ENCODE measurements at places on chromosomes 2 and 18.

DNA sequence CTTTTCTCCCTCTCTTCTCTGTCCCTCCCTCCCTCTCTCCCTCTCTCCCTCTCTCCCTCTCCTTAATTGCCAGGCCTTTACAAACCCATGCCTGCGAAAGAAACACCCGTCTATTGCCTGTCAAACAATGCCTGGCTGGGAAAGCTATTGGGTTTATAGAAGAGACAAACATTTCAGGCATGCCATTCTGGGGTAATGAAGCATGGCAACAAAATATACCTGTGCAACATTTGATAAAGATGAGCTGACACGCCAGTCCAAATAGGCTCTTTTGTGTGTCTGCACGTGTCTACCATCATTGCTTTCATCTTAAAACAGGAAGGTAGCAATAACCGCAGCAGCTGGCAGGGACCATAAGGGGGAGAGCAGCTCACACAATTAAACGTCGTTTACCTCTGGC is 282.1 kb downstream of the ZNF516 start:
- DNase-seq: no peak

DNA sequence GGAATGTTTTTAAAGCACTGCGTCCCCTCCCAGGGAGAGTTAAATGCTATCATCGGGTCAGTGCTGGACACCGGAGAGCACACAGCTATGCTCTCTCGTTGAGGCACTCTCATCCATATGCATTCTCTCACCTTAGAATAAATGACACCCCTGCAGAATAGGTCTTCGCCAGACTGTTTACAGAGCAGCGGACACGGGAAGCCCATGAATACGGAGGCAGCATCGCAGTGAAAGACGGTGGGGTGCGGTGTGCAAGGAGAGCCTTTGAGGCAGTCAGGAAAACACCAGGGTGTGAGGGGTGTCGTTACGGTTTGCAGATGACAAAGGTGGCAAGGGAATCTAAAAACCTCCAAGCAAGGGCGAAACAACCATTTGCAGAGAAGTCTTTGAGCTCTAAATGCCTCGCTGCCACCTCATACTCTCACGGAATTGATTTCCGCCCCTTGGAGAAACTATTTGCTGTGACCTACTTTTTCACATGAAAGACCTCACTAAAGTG is 169.2 kb upstream of the FHL2 start:
- no peak for DNase-seq

DNA sequence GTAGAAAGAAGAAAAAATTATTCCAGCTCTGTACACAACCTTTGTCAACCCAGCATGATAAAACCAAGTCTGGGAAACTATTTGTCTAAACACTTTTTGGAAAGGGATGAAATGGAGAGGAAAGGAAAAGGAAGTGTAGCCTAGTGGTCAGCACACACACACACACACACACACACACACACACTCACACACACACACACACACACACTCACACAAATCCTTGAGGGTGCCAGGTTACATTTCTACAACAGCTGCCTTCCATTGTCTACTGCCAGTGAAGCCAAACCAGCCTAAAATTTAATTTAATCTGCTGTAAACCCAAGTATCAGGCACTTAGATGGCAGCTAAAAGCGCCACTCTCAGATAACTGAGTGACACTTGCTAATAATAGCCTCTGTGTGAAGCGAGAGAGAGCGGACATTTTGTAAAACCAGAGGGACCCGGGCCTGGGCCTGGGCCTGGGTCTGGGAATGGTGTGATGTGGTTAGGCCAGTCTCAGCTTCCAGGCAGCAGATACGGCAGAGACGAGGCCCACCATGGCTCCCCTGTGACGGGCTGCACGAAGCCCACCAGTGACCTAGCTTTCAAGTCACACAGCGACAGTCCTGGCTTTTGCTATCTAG is 32.4 kb downstream of the BCL11A start:
- no peak for DNase-seq

- DNase-seq: no peak
These were observed 38.0 kb downstream of the TSHZ1 start for GRCh38 chr18:75248426-75249174.

GRCh38 chr18:11155034-11155759 is 5.8 kb upstream of the PIEZO2 start:
- DNase-seq: no peak

DNA sequence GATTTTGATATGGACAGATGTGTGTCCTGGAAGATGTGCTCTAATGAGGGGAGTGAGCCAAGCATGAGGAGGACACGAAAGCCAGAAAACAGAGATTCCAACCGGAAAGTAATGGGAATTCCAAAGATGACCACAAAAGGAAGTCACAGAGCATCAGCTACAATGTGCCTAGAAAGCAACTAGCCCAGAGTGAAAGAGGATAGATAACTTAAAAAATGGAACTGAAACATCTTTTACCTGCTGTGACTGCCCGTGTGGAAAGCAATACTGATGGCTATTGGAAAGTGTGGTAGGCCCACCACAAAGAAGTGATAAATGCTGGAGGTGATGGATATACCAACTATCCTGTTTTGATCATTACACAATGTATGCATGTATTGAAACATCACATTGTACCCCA is 21.6 kb downstream of the DNMT3A start:
- DNase-seq: no peak

DNA sequence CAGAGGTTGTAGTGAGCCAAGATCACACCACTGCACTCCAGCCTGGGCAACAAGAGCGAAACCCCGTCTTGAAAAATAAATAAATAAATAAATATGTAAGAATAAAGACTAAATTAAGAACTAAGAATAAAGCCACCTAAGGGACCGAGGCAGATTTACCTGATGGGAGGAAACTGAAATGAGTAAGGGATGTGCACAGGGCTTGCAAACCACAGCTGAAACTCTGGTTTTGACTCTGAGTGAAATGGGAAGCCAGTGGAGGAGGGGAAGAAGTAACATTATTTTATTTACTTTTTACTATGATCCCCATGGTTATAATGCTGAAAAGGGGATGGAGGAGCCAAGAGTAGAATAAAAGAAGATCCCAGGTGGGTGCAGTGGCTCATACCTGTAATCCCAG is 107.3 kb downstream of the CABYR start:
- DNase-seq: no peak

DNA sequence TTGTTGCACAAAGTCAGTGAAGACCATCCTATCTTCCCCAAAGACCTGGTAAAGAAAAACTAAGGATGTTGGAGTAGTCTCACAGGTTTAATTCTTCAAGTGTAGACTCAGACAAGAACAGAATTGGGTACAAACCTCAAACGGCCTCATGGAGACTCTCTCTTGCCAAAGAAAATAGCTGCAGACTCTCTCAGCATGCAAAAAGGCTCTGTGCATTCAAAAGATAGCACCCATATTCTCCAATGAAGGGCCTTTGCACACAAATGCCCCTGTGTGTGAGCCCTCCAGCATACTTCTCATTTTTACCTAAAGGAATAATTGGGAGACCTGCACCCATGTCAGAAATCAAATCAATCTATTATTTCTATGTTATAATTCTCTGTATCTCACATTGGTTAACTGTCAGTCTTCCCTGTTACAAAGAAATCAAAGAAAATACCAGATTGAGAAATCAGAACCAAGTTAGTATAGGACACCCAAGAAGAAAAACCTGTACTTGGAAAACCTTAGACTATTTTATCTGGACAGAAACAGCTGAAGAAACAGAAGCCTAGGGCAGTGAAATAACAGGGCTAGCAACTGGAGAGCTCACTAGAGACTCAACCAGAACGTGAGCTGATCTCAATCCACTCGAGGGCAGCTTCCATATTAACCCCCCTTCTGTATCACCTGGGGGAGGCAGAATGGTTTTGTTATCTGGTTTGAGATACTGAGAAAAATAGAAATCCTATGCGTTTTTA is 134.7 kb upstream of the DNAJC10 start:
- DNase-seq: no peak

- DNase-seq: no peak
These were observed 42.4 kb upstream of the KDM3A start for GRCh38 chr2:86398500-86399474.

GRCh38 chr2:131493199-131493968 is 1.2 kb upstream of the MZT2A start:
- no peak for DNase-seq

DNA sequence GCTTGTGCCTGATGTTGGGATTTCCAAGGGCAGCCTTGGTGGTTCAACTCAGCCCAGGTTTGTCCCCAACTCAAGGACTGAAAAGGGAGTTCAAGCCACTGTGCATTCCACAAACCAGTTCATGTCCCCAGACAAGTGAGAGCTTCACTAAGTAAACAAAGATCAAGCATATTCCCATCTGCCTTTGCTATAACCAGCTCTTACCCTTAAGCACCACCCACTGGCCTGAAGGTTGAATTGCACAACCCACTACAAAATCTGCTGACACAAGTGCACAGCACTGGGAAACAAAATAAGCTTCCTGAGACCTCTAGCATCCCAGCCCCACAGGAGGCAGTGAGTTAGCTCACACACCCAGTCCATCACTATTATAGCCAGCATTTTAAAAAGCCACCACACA is 516.7 kb downstream of the NR4A2 start:
- no peak for DNase-seq

DNA sequence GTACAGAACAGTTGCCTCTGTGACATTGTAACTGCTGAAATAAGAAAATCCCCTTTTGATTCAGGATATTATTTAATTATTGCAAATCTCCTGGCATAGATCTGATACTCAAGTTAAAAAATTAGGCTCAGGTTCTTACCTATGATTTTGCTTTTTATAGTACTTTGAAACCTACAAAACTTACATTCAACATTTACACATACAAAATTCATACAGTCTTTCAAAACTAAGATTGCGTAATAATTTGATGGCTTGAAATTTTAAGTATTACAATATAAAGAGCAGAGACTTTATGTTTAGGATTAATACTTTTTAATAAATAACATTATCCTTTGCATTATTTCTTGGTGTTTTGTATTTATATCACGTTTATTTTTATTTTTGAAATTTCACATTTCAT is 291.1 kb downstream of the CCDC102B start:
- no peak for DNase-seq

GRCh38 chr2:151161821-151162551 is 99.7 kb downstream of the RBM43 start:
- DNase-seq: no peak

GRCh38 chr2:48792030-48792429 is 36.5 kb upstream of the LHCGR start:
- no peak for DNase-seq

DNA sequence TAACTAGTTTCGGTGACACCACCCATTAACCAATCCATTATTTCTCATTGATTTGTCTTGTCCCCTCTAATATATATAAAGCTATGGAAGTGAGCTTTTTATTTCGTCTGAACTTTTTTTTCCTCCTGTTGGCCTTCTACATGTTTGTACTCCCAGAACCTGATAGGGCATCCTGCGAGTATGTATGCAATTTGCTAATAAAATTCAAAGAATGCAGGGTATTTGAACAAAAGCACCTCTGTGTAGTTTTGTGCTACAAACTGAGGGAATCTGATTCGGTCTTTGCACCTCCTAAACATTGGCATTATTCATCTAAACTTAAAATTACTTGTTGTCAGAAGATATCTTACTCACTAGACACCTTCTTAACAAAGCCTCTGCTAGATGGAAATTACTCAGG is 242.9 kb upstream of the TMEFF2 start:
- DNase-seq: no peak

- DNase-seq: no peak
These were observed 83.4 kb downstream of the AAK1 start for GRCh38 chr2:69560147-69560482.

GRCh38 chr2:190065839-190066238 is 3.3 kb upstream of the MSTN start:
- no peak for DNase-seq
